ENCODE measurements at places on chromosomes 11 and 22.

DNA sequence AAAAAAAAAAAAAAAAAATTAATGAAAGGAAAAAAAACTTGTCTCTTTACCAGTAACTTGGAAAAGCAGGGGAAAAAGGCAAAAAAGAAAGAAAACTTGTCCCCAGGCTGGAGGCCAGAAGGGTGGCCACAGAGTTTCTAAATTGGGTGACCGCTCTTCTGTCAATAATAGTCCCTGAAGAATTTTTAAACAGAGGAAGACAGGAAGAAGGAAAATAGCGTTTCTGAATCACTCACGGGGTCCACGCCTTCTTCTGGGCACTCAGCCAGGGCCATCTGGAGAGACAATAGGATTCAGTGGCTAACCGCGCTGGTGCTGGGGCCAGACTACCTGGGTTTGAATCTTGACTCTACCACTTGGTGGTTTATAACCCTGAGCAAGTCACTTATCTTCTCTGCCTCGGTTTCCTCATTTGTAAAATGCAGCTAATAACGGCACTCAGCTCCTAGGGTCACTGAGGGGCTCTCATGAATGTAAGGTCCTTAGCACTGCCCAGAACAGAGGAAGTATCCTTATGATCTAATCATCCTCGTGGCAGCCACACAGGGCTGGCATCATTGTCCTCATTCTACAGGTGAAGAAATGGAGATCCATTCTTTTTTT is 7.0 kb downstream of the C11orf86 start:
- DNase-seq: peak; percentile 12

- no peak for DNase-seq
Observed at GRCh38 chr11:78406568-78407196, 10.9 kb downstream of the GAB2 start.

- no peak for DNase-seq
Observed at GRCh38 chr22:38737302-38738060, 18.3 kb downstream of the SUN2 start.

DNA sequence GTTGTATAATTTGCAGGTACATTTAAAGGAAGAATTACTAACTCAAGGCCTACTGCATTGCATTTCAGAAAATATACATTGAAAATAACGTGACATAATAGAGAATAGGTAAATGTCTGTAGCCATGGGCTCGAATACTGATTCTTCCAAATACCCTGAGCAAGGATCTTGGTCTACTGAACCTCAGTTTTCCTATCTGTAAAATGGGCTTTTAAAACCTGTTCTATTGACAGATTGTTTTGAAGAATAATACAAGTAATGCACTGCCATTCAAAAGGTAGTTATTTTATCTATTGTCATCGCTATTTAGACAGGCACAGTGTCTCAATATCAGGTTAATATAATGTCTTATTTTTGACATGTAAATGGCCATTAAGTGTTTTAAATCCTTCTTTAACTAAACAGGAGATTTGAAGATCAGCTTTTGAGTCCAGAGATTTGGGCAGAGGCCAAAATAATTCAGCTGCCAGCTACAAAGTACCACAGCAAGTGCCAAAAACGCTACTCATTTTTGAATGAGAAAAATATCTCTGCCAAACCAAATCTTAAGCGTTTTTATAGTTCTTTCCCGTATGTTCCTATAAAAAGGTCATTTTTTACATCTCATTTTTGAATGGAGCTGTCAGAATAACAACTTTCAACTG is 56.7 kb downstream of the CTSC start:
- DNase-seq: no peak

DNA sequence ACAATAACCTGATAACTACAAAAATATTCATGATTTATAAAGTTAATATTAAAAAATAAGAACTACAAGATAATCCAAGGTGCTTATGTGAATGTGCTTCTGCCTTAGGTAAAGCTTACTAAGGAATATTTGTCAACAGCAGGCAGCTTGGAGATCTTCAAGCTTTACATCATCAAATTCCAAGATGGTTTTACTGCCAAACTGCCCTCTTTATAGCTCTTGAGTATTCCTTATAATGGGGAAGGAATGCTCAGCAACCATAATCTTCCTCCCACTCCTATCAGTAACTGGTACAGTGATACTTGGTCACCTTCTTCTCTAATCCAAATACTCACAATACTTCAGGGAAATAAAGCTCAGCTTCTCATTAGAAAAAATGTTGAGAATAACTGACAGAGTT is 30.1 kb downstream of the SBF2 start:
- no peak for DNase-seq

DNA sequence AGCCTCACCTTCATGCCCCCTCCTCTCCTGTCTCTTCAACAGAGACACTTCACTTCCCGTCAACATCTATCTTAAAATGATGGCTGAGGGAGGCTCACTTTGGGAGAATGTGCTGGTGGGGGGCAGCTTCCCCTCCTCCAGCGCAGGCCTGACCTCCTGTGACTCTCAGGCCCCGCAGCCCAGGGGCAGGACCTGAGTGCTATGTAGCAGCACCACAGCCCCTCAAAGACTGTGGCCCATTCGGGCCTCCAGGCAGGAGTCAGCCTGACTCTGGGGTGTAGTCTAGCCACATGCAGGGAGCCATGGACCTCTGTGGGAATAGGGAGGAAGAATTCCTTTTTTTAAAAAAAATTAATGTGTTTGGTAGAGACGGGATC is 43.7 kb downstream of the DKK3 start:
- DNase-seq: no peak

GRCh38 chr11:94731880-94732601 is 36.1 kb upstream of the AMOTL1 start:
- DNase-seq: no peak

DNA sequence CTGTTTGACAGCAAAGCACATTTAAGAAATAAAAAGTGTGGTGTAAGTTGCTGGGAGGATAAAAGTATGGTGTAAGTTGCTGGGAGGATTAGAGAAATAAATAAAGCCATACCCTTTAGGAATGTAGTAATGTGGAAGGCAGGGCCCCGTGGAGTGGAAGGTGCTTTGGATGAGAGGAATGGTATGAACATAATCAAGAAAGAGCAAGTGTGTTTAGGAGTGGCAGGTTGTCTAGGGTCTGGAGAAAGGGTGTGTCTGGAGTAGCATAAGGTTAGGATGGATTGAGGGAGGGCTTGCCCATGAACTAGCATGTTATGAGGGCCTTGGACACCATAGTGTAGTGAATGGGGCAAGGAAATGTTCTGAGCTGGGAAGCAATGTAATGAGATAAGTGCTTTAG is 18.1 kb downstream of the MRPL16 start:
- DNase-seq: no peak

GRCh38 chr11:120532082-120532831 is 20.7 kb downstream of the GRIK4 start:
- no peak for DNase-seq

GRCh38 chr22:17085277-17086181 is 729 bp downstream of the IL17RA start:
- no peak for DNase-seq

GRCh38 chr22:31692186-31692886 is 30.3 kb upstream of the PISD start:
- DNase-seq: no peak

DNA sequence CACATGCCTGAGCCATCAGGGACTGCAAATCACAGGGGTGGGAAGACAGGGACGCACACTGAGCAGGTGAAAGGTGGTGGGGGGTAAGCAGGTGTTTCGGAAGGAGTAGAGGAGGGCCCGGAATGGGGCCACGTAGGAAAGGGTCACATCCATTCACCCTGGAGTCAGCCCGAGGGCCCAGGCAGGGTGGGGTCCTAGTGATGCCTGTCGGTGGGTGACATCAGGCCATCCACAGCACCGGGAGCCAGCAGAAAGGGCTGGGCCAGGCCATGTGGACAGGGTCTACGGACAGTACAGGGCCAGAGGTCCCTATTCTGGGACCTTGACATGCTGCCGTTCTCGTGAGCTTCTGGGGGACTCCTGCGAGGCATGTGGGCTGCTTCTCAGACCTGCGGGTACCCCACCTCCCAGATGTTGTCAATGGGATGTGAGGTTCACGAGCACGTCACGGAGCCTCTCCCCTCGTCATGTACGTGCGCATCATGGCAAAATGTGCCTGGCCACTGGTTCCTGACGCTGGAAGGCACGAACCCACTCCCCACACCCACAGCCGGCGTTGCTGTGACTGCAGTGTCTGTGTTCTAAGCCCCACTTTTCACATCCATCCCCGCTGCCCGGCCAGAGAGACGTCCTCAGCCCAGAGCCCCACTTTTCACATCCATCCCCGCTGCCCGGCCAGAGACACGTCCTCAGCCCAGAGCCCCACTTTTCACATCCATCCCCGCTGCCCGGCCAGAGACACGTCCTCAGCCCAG is 84.1 kb downstream of the FBLN1 start:
- DNase-seq: no peak

- no peak for DNase-seq
Observed at GRCh38 chr11:73168925-73169579, 26.9 kb upstream of the FCHSD2 start.

DNA sequence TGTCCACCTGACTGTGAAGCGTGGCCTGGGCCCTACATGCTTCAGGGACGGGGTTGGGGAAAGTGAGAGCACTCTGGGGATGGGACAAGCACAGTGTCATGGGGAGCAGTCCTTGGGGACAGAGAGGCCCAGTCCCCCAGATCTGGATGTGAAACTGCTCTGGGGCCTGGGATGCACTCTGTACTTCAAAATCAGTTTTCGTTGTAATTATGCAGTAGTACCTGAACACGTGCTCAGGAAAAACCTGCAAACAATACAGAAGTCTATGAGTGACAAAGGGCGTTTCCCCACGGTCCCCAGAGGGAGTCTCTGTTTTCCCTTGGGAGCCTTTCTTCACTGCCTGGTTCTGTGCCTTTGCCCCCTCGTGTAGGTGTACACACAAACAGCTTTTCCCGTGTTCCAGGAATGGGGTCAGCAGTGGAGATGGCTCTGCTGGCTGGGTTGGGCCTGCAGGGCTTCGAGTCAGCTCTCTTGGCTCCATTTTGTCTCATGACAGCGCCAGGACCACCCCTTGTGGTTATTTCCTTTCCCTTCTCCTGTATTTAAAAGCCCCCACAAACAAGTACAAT is 5.2 kb upstream of the TNFRSF13C start:
- DNase-seq: no peak

DNA sequence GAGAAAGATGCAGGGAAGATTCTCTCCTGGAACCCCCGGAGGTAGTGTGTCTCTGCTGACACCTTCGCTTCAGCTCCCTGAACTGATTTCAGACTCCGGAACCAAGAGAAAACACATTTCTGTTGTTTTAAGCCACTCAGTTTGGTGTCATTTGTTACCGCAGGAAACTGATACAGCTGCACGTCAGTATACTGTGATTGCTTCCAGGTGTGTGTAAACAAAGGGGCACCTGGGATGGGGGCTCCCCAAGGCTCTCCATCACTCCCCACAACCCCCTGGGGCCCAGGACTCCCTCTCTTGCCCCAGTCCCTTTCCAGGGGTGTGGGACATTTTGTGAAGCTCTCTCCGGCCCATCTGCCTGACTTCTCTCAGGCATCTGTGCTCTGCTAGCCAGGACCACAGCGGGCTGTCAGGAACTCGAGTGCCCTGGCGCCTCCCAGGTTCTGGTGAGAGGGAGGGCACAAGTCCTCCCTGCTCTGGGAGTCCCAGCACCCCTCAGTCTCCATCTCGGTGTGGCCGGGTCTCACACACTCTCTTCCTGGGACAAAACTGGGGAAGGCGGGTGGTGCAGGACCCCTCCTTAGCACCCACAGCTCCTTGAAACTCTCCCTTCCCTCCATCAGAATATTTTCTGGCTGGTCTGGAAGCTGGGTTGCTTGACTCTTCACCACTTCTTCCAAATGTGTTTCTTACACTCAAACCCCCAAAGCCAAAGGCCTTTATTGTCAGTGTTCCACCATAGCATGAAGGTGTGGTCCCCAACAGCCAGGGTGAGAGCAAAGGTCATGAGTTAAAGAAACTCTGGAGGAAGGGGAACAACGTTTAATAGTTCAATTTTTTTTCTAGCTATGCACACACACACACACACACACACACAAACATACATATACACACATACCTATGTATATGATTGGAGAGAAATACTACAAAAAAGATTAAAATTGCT is 35.0 kb upstream of the TSKU start:
- no peak for DNase-seq

GRCh38 chr11:64060861-64061444 is 25.2 kb downstream of the FLRT1 start:
- no peak for DNase-seq

DNA sequence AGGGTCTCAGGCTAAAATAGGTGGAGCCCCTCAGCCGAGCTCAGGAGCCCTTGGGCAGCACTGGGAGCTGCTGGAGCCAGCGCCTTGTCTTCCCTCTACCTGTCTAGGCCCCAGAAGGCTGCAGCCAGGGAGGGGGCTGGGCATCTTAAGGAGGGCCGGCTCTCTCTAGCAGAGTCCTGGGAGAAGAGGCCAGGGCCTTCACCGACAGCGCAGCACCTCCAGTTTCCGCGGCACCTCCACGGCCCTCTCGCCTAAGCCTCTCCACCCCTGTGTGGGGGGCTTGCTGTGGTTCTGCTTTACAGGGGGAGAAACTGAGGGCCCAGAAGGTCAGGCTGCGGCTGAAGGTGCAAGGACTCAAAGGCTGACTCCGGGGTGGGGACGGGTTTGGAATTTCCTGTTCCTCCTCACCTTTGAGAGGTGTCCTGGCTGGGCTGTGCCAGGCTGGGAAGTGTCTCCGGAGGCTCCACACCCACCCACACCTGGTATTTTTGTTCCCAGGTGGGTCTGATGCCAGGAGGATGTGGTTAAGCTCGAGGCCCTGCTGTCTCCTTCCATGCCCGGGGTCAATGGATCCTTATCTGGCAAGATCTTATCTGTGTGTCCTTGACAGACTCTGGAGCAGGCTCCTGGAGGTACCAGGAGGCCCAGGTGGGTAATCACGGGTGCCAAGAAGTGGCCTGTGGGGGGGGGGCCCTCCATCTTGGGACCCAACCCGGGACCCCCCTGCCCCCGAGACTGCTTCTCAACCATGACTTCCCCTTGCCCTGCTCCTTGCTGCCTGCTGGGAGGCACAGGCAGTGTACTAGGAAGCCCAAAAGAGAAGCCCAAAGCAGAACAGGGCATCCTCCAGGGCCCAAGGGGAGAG is 95.3 kb upstream of the FGF3 start:
- no peak for DNase-seq

GRCh38 chr11:32033067-32033466 is 57.8 kb upstream of the RCN1 start:
- no peak for DNase-seq

GRCh38 chr22:49561976-49562375 is 265.7 kb downstream of the BRD1 start:
- no peak for DNase-seq
